Gastroesophageal sphincter (tissue), 4 donors: ENCODE measurements at places on chromosomes 6 and 20.

GRCh38 chr6:106339334-106340029 is 13.9 kb upstream of the ATG5 start:
- peak; percentile 77 for ATAC-seq

GRCh38 chr6:31580438-31580740 is 1.8 kb downstream of the LTB start:
- ATAC-seq, result no peak

- peak; percentile 34 for ATAC-seq
These were observed 50.1 kb upstream of the SLC32A1 start for GRCh38 chr20:38674092-38674764.

DNA sequence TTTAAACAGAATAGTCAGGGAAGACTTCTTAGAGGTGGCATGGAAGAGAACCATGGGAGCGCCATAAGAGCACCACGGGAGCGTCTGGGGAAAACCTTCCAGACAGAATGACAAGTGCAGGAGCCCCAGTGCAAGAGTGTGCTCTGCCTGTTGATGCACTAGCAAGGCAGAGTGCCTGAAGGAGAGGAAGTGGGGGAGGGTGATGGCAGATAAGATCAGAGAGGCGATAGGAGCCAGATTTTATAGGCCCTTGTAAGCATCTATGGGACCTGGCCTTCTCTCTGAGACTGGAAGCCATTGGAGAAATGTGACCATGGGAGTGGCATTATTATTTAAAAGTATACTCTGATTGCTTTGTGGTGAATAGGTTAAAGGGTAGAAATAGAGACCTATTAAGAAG is 13.1 kb downstream of the FUCA2 start:
- ATAC-seq, result no peak

DNA sequence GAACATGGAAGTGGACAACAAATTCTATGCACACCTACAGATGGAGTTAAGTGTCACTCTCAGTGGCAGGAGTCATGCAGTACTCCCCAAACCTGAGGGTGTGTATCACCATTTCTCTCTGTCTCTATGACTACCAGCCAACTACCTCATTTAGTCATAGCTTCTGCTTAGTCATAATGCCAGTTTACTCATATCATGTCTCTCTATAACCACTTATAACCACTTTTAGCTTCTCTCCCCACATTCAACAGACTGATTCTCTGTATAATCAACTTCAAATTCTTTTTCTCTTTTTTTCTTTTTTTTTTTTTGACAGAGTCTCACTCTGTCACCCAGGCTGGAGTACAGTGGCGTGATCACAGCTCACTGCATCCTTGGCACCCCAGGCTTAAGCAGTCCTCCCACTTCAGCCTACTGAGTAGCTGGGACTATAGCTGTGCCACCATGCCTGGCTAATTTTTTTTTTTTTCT is 13.8 kb upstream of the GTF3C6 start:
- ATAC-seq, result no peak

DNA sequence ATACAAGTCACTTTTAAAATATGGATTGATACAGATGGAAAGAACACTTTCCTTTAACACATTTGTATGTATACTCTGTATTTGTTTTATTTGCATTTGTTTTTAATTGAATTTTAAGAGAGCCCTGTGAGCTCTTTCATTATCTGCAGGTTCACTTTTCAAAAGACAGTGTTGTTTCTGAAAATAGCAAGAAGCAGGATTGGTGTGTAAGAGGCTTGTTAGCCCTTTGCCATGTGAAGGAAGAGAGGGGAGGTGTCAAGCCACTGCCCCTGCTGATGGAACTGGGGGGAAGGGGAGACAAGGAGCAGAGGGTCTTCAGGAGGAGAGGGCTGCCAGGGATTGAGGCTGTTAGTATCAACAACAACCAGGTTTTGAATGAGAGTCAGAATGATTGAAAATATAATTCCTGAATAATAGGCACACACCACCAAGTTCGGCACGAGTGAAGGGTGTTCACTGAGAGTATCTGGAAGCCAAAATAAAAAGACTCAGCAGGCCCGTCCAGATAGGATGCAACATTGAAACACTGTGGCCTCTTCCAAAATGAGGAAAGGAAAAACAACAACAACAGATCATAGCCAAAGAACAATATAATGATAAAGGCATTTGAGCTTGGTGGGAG is 12.6 kb upstream of the PBOV1 start:
- no peak for ATAC-seq

DNA sequence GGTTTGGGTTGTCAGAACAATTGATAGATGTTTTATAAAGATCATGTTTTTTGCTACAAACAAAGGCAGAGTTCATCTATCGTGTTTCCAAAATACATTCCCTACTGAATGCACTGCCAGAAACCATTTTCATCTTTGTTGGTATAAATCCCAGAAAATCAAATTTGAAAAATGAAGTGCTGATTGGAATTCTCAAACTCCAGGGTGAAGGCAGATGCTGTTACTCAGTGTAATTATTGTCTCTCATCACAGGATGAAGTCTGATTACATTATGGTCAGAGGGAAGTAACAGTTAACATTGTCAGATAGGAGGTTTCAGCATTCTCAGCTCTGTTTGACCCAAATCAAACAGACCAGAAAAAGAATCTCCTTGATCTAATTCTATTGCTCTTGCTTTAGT is 198.4 kb upstream of the KCNK16 start:
- no peak for ATAC-seq

- ATAC-seq, result no peak
These were observed 61.5 kb downstream of the PRDM13 start for GRCh38 chr6:99668036-99668705.

- ATAC-seq, result no peak
These were observed 71.5 kb upstream of the HDAC2 start for GRCh38 chr6:114042267-114043016.
